ENCODE measurements at places on chromosomes 12 and 14. TPM values are rescaled to one million over a fixed set of nuclear protein-coding genes. Genes with fewer than 3 reads are reported as not detected.

DNA sequence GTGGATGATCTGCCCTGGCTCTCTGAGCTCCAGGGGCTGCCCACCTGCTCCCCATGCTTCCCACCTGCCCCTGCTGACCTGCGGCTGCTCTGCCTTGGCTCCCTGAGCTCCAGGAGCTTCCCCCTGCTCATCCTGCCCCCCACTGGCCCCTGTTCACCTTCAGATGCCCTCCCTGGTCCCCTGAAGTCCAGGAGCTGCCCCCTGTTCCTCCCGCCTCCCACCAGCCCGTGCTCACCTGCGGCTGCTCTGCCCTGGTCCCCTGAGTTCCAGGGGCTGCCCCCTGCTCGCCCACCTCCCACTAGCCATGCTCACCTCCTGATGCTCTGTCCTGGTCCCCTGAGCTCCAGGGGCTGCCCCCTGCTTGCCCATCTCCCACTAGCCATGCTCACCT lies 219.7 kb downstream of the TMEM121 start:
- DNase-seq = no peak

DNA sequence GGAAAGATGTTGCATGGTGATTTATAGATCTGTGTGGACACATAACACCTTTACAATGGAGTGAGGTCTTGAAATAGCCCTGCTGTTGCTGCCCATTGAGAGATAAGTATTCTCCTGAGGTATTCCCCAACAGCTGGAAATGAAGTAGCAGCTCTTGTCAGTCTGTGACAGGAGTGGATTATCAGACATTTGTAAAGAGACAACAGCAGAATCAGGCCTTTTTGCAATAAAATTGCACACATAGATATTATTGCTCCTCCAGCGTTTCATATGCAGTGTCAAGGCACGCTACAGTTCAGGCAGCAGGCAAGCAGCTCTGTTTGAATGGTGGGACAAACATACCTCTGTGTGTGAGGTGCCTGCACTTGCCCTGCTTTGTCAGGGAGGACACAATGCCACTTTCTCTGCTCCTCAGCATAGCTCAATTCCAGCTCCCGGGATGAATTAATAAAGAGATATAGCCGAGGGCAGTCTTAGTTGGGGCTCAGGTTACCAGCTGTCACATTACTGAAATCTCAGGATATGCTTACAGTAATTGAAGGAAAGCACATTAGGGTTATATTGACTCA lies 49.4 kb downstream of the BICD1 start:
- peak; percentile 18 for DNase-seq

- DNase-seq = no peak
Measured at GRCh38 chr12:57755454-57756372, 810 bp downstream of the MARCHF9 start.

RIPK3 gene
- total RNA-seq = 0.32 TPM

DNA sequence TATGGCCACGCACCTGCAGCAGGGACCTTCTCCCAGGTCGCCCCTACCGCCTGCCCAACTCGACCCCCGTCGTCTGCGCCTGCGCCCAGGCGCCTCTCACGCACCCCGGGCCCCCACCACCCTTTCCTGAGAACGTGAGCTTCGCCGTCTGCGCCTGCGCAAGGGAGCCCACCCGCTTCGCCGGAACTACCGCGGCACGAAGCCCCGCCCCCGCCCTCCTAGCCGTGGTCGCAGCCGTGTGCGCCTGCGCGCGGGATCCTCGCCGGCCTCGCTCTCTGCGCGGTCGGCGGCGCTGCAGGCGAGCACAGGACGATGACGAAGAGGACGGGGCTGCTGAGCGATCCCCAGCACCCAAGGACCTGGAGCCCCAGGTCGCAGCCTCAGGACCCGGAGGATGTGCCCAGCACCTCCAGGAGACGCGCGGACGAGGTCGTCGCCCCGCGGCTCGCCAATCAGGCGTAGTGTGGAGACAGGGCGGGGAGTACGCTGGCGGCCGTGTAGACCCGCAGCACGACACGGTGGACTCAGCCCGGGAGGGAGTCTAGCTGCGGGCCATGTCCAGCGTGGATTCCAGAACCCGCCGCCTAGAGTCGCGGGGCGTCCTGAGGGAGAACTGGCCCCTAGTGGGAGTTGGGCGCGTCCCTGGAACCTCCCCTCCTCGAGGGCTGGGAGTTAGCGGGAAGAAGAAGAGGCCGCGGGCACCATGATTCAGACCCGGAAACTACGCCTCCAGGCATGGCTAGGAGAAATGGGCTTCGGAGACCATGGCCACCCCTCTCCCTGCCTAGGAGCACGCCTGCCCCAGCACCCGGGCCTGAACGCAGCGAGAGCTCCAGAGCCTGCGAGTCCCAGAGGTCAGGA lies 1120.8 kb upstream of the TMEM132C start:
- peak; percentile 48 for DNase-seq

AHNAK2 gene
- 32.4 TPM for total RNA-seq

GRCh38 chr12:94714378-94715114 lies 64.2 kb upstream of the TMCC3 start:
- peak; percentile 55 for DNase-seq

- DNase-seq = no peak
Measured at GRCh38 chr12:77560714-77561113, 270.0 kb upstream of the NAV3 start.

HOTAIR gene
- 3.2 TPM for total RNA-seq

STAC3 gene
- 1.3 TPM for total RNA-seq

DNA sequence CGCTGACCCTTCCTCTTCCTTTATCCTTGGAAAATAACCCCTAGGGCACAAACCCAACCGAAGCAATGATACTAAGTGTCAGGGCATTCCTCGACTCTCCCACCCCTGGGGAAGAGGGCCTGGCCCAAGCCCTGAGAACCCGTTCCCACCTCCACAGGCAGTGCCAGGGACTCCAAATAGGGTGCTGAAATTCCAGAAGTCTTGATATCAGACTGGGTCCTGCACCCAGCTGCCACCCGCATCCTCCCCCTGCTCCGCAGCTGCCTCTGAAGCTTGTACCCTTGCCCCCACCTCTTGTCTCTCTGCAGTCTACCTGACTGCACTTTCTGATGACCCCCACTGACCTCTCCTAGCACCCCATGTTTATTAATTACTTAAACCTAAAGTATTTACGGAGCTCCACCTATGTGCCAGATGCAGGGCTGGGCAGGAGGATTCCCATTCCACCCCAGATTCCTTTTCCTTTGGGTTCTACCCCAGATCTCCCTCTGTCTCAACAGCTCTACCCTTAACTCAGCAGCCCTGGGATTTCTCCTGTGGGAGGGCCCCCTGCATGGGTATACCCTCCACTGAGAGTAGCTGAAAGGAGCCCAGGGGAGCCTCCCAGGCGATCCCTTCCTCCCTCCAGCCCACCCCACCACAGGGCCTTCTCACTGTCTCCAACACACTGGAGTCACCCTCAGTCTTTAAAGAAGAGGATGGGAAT lies 4.1 kb upstream of the KRT18 start:
- no peak for DNase-seq

GRCh38 chr14:96373538-96373937 lies 10.2 kb downstream of the GSKIP start:
- no peak for DNase-seq

GRCh38 chr14:88668448-88669116 lies 105.7 kb downstream of the ZC3H14 start:
- DNase-seq = no peak

PRICKLE1 gene
- total RNA-seq = 13.9 TPM

DNA sequence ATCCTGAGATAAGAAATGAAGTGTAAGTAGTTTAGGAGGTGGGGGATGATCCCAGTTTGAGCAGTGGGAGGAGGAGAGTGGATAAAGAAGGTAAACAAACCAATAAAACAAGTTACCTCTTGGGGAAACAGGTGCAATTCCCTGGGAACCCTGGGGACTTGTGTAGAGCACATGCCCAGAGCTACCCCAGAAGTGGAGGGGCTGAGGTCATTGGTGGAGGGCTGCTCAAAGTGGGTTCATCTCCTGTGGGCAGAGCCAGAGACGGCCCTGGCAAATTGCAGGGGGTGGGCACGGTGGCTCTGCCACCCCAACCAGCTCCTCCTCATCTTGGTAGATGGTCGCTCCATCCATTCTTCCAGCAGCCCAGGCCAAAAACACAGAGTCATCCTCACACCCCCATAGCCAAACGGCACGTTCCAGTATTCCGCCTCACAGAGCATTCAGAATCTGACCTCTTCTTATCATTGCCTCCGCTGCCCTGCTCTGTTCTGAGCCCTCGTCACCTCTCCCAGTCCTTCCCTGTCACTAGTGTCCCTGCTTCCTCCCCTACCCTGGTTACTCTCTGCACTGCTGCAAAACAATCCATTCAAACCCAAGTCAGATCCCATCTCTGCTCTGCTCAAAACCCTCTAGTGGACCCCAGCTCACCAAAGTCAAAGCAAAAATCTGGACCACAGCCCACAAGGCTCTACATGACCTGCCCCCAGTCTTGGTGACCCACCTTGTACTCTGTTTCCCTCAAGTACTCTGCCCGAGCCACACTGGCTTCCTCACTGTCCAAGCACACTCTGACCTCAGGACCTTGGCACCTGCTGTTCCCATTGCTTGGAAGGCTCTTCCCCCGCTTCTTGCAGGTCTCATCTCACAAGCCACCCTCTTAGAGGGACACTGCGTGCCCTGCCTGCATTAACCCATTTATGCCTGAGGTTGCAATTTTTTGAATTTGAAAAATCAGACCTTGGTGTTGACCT lies 5.5 kb downstream of the CYP46A1 start:
- DNase-seq = no peak

Measured in fibroblast of villous mesenchyme (primary cell).